ENCODE measurements at places on chromosomes 1 and 21. TPM values are rescaled to one million over a fixed set of nuclear protein-coding genes. Genes with fewer than 3 reads are reported as not detected.

TFF3 gene
- total RNA-seq: not detected

FAM78B gene
- total RNA-seq: 0.13 TPM

DMRTA2 gene
- total RNA-seq: not detected

- no peak for DNase-seq
Observed at GRCh38 chr1:54284781-54285529, 85.0 kb downstream of the MRPL37 start.

DNA sequence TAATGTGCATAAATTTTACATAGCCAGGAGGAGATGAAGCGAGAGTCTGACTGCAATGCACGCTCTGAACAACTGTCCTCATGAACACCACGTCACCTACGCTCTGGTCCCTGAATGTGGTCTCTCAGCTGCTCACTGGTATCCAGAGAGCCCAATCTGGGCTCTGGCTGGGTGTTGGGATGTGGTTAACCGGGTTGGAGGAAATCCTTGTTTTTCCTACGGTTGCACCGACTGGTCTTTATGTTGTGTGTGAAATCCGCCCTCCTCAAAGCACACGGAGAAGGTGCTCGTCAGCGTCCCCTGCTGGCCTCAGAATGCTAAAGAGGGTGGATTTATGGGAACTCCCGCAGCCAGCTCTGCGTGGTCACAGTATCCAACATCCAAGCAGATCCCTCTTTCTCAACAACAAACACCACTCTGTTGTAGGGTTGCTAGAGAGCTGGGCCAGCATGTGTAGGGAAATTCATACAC, 51.8 kb upstream of the FAM89A start:
- DNase-seq: no peak

DNA sequence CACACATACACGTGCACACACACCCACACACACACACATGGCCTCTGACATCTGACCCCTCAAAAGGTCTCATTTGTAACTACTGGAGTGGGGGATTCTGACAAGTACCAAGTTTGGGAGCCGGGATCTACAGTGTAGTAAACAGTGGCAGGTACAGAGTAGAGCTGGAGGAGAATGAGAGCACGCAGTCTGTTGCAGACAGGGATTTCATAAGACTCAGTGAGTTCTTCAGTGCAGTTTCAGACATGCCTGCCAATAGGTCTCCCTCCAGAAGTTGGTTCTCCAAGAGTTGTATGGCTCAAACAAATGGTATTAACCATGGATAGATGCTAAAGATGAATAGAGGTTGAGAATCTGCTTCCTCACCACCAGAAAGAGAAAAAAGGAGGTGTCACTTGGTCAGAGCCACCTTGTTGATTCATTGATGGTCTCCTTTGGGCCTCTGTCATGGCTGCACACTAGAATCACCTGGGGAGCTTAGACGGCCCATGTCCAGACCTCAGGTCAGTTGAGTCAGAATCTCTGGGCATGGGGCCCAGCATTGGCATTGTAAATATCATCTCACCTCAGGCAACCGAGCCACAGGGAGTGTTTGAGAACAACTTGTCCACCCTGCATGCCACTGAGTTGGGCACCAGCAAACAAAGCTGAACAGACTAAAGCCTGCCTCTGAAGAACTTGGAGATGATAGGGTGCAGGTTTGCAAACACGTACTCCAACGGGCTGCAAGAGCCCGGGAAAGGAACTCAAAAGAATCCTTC, 122.1 kb downstream of the EDEM3 start:
- no peak for DNase-seq

- no peak for DNase-seq
Observed at GRCh38 chr1:23533246-23534023, 2.4 kb upstream of the E2F2 start.

GRCh38 chr1:43271186-43272118, 1.7 kb downstream of the TMEM125 start:
- peak; percentile 28 for DNase-seq

DNA sequence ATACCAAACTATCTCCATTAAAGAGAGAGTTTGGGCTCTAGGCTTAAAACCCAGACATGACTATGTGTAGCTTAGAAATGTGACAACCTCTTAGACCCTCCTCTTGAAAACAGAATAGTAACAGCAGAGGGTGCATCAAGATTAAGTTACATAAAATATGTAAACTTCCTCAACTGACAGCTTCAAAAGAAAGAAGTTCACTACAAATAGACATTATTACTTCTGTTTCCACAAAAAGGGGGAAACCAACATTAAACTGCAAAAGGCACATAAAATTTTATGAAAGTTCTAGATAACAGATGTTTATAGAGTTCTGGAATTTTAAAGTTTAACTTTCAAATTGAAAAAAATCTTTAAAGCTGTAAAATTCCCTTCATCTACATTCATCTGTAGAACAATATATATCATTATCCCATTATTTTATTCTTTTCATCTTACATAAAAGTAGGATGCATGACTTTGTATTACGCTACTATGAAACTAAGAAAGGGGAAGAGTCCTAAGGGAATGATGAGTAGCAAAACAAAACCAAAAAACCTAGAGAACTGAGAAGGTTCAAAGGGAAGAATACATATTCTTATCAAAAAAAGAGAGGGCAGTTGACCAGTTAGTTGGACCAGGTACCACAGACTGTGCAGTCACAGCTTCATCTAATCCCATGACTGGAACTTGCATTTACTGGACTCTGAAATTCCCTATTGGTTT, 177.0 kb downstream of the SIPA1L2 start:
- DNase-seq: no peak

DNA sequence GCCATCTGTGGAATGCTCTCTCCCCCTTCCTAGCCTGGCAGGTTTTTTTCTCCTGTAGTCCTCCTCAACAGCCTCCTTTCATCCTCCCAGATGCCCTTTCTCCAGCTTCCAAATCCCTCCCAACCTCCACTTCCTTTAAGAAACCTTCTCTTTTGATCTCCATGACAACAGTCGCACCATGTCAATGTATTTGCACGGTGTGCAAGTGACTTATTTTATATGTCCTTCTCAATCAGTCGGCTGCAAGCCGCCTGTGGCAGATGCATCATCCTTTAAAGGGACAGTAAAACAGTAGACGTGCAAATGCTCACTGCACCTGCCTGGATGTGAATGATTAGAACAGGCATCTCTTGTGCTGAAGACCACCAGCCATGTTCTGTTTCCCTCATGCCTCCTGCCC, 285.2 kb downstream of the PCP4 start:
- DNase-seq: no peak

- DNase-seq: no peak
Observed at GRCh38 chr21:39176271-39176709, 7.0 kb downstream of the PSMG1 start.
